ENCODE measurements at places on chromosomes 7 and 10.

- DNase-seq: no peak
These were observed 214.6 kb upstream of the TPK1 start for GRCh38 chr7:145050415-145050814.

- DNase-seq: no peak
These were observed 19.2 kb upstream of the IKZF1 start for GRCh38 chr7:50285269-50285668.

DNA sequence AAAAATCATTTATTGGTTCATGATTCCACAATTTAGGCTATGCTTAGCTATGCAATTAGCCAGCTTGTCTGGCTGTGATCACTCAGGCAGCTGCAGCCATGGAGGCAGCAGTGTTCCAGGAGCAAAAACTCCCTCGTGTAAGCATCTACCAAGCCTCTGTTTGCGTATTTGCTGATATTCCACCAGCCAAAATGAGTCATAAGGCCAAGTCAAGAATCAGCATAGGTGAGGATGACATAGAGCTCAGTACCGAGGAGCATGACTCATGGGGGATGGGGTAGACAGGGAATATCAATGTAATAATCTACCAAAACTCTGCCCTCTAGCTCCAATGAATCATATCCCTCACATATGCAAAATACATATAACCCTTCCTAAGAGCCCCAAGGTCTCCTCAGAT, 63.3 kb downstream of the IMMP2L start:
- DNase-seq: no peak

GRCh38 chr7:362402-363096, 72.6 kb downstream of the FOXL3 start:
- peak; percentile 38 for DNase-seq

DNA sequence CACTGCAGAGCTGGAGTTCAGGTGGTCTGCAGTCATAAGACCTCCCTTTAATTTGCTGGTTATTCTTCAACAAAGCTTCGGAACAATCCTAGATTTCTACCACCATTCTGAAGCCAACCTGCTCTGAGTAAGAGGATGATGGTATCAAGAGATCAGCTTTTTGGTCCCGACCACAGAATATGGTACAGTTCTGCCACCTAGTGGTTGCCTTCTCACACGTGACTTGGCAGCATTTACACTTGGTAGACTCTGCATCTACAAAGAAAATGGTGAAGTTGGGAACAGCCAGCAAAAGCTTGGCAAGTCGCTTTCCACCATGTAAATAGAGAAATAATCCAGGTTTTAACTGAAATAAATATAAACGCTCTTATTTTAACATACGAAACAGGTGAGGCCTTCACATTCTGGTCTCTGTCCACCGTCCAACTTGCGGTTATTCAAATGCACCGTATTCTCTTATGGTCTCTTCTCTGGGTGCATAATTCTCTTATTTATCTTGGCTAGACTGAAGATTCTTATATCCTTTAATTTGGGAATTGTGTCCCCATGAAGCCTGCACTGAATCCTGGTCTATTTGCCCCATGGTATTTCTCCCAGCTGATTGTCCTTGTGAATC, 173.9 kb upstream of the GRM3 start:
- DNase-seq: peak; percentile 22

- DNase-seq: no peak
These were observed 16.7 kb downstream of the RAMP3 start for GRCh38 chr7:45174328-45174610.

- no peak for DNase-seq
These were observed 83.2 kb downstream of the FOXL3 start for GRCh38 chr7:372932-373791.

DNA sequence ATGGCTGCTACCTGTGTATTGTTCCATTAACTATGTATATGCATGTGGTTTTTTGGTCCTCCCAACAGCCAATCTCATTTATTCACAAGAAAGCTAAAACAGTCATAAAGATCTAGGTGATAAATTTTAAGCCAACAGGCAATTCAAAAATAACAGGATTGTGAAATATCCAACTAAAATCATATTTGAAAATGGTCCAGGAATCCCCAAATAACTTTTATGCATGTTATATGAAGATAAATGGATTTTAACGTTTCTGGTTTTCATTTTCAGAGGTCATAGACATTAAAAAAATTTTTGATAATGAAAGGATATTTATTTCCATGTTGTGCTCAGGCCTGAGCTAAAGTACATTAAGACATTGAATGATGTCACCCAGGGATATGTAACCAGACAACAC, 96.8 kb upstream of the JAZF1 start:
- no peak for DNase-seq

DNA sequence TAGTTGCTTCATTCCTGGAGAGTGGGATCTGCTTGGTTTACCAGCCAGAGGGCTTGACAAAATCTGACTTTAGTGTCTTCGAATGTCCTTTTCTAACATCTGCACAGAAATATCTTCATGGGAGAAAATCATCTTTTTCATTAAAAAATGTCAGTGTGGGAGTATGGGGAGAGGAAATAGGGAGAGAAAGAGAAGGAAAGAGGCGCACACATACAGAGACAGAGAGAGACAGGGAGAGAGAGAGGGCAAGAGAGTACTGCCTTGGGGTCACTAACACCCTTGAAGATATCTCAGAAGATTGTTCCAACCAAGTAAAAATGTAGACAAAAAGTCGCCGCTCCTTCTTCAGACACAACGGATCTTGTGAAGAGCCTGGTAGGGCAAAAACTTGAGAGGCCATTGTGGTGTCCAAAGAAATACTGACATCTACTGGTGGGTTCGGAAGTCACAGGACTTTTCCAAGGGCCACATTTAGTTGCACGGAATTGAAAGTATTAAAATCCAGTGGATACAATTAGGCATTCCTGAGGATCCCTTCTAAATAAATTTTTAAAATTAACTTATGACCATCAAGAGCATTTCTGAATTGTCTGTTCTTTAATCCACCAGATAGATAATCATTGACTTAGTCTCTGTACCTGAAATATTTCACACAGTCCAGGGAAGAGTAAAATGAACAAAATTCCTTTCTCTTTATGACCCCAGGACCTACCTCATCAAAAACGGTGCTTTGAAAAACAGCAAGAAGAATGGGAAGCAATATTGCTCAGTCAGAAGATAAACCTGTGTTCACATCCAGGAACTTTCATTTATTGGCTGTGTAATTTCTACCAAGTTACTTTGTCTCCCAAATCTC, 29.7 kb downstream of the VIM start:
- peak; percentile 28 for DNase-seq

GRCh38 chr10:104641187-104641936, at the start of gene SORCS3:
Gene SORCS3 (plus strand): TSS chr10:104641290.
- DNase-seq: no peak

DNA sequence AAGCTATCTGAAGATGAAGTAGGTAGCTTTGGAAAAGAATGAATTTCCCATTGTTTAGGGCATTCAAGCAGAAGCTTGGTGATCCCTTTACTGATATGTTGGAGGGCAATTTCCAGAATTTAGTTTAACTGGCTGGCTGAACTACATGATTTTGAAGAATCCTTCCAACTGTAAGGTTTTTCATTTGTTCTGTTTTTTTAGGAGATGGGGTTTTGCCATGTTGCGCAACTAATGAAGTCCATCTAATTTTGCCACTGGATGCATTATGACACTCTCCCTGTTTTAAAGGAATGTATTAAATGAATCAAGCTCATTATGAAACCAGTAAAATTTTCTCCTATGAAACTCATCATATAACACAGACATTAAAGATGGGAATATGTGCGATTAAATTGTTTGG, 6.1 kb upstream of the DDX50 start:
- no peak for DNase-seq

DNA sequence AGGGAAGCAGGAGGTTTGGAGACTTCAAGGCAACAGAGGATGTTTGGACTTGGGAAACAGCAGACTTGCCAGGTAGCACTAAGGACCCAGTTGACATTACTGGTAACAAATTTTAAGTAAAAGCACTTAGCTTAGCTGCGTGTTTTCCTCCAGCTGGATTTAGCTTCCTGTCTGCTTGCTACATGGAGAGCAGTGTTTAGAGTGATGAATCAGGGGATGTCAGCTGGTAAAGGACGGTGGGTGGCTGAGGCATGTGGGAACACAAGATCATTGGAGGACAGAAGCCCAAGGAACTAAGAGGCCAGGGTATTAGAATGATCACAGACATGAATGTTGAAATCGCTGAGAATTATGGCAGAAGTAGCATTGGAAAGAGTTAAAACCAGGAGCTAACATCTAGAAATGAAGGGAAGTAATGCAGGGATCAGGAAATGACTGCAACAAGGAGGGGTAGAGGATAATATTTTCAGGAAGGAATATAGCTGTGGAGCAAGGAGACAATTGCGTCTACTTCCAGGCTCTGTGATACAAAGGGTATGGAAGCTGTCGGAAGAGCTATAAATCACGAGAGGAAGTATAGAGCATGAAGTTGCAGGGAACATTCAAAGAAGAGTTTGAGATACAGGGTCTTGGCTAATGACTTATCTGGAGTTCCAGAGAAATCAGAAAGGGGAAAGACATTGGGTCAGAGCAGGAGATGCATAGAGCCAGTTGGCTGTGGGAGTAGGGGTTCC, 34.4 kb downstream of the CALD1 start:
- no peak for DNase-seq

- DNase-seq: no peak
These were observed 1.5 kb downstream of the PTPN12 start for GRCh38 chr7:77538281-77539212.

DNA sequence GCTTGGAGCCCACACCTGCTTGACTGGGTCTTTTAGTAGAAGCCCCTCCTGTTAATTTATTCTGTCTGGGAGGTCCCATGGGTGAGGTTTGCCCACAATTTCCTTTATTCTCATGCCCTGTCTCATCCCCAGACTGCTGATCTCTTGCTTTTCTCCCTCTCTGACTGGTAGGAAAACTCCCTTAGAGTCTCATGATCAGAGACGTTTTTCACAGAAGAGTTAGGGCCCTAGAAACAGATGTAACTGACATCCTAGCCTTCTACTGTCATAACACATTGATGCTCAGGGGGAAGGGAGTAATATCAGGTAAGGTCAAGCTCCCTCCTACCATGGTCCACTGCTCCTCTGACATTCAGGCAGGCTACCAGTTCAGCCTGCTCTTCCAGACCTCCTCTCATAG, 43.7 kb upstream of the WASL start:
- DNase-seq: no peak

DNA sequence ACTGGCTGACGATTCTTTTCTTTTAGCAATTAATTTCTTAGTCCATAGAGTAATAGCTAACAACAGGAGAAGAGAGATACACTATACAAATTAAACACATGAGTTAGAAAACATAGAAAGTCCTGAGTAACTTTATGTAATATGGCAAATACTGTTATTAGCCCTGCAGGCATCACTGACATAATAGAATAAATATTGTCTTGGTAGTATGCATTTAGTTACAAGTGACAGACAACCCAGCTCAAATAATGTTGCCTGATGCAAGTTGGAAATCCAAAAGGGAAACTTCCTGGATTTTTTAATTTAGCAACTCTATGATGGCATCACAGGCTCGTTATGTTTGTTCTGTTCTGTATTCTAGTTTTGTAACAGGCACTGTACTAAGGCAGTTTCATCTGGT, 95.1 kb downstream of the DKK1 start:
- DNase-seq: no peak

DNA sequence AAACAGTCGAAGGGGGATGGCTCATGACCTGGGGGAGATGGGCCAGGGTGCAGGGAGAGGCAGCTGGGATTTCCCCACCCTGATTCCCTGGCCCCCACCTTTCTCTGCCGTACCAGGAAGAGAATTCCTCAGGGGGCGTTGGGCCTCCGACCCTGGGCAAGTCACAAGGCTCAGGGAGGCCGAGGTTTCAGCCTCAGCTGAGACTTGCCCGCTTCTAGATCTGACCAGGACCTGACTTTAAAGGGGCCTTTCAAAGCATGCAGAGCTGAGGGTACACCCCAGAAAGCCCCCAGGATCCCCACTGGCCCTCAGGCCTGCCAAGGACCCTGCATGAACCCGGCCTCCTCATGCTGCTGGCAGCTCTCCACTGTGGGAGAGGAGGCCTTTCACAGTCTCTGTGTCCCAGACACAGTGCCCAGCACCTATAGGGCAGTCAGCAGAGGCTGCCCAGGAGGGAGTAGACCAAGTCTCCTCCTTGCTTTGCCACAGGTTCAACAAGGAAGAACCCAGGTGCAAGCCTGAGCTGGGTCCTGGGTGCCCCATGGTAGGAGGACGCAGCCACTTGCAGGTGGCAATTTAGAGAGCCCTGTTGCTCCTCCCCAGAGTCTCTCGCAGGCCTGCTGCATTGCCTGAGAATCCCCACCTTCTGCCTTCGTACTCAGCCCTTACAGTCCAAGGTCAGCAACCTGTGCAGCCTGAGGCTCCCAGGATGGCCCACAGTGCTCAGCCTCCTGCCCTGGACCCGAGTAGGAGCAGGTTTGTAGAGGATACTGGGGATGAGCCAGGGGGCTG, 89.3 kb downstream of the CHST15 start:
- no peak for DNase-seq

- DNase-seq: no peak
These were observed 655 bp downstream of the SP8 start for GRCh38 chr7:20786049-20786412.

DNA sequence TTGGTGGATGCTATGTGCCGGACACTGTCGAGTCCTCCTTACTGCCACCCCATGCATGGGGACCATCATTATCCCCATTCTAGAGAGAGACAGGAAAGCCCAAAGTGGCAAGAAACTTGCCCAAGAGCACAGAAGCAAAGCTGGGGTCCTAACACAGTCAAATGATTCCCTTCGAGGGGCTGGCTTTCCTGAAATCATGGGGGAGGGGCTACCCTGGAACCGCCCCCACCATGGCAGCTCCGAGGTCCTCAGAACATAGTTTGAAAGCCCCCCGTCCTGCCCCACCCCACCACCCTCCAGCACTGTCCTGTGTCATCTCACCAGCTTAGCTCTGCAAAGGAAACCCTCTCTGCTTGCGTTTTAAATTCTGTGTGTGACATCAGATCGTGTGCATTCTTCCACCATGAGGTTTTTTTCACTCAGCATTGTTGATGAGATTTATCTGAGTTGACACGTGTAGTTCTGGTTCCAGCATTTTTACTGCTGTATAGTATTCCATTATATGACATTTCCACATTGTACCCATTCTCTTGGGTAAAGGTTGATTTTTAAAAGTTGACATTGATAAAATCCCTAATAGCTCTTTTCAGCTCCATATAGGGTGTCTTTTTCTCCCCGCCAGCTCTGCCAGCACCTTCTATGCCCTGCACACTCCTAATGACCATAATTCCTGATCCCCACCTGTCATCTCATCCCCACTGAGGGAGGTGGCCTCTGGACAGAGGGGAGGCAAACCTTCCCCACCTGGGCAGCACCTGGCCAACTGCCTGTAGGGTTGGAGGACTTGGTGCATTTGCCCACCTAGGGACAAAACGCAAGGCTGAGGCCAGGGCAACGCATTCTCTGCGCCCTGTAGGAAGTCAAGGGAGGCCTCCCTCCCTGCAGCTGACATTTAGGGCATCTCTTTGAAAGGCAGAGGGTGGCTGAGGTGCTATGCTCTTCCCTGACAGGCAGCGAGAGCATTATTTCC, 100.2 kb upstream of the GPR26 start:
- DNase-seq: no peak
